ENCODE measurements at places on chromosomes 6 and 20. TPM values are rescaled to one million over a fixed set of nuclear protein-coding genes. Genes with fewer than 3 reads are reported as not detected.
A peak's percentile ranks its signal among the peaks of the same experiment; 100 is the strongest.

The POU3F2 gene
- not detected for polyA plus RNA-seq

The DDO gene
- polyA plus RNA-seq: 9.7 TPM

The FARS2 gene
- 13.4 TPM for polyA plus RNA-seq

The ANKRD66 gene
- polyA plus RNA-seq: not detected

The TXLNB gene
- polyA plus RNA-seq: 32.1 TPM

The DCBLD1 gene
- 2.0 TPM for polyA plus RNA-seq

The HLA-DRA gene
- 32.0 TPM for polyA plus RNA-seq

The PTCRA gene
- not detected for polyA plus RNA-seq

The PHACTR1 gene
- polyA plus RNA-seq: 0.33 TPM

The BPI gene
- polyA plus RNA-seq: not detected

The PRR18 gene
- polyA plus RNA-seq: not detected

The ATXN1 gene
- 9.9 TPM for polyA plus RNA-seq

The POM121L2 gene
- not detected for polyA plus RNA-seq

GRCh38 chr6:101703311-101703710 lies 309.8 kb downstream of the GRIK2 start:
- H3K27ac ChIP-seq: no peak overlapping the region
- no peaks in the 10 kb centered on the region for H3K36me3 ChIP-seq
- DNase-seq: no peak
- no peaks in the 10 kb centered on the region for H3K4me1 ChIP-seq
- H3K27me3 ChIP-seq: no peaks in the 10 kb centered on the region
- H3K4me3 ChIP-seq: no peak overlapping the region

GRCh38 chr20:37295595-37295994 lies 6.1 kb downstream of the MANBAL start:
- H3K4me3 ChIP-seq: no peak overlapping the region
- H3K27ac ChIP-seq: peak overlapping the region; percentile 18
- H3K4me1 ChIP-seq: peaks cover 32% of the 10 kb centered on the region

- H3K27ac ChIP-seq: no peak overlapping the region
- no peaks in the 10 kb centered on the region for H3K27me3 ChIP-seq
- DNase-seq: no peak
- H3K4me3 ChIP-seq: no peak overlapping the region
Observed at GRCh38 chr6:10800810-10801209, 37.5 kb downstream of the MAK start.

DNA sequence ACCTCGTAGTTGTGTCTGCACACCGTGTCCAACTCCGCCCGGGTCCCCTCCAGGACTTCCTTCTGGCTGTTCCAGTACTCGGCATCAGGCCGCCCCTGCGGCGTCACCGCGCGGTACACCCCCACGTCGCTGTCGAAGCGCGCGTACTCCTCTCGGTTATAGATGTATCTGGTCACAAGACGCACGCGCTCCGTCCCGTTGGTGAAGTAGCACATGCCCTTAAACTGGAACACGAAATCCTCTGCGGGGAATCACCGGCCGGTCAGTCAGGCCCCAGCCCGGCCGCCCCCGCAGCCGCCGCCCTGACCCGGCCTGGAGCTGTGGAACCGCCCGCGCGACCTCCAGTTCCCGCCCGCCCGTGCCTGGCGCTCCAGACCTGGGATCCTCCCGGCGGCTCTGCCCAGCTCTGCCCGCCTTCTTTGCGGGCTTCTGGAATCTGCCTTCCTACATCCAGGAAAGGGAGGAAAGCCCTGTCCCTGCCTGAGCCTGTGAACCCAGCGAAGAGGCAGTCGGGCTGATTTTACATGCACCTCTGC lies 1.6 kb downstream of the HLA-DQB1 start:
- no peaks in the 10 kb centered on the region for H3K4me1 ChIP-seq
- DNase-seq: peak; percentile 22
- H3K27me3 ChIP-seq: no peaks in the 10 kb centered on the region
- no peak overlapping the region for H3K4me3 ChIP-seq
- no peaks in the 10 kb centered on the region for H3K36me3 ChIP-seq

DNA sequence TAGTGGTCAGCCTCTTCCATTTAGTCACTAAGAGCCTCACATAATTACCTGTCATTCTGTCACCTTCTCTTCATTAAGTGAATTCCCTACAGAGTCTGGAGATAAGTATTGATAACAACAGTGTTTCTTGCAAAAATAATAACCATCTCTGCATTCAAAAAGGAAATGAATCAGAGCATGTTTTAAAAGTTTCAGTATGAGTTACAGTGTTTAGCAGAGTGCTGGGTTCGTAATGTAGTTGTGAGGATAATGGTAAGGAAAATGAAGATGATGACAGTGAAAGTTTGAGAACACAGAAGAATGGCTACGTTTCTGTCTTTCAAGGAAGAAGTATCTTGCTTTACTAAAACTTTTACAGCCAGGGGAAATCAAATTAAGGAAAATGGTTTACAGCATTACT lies 31.3 kb downstream of the GPRC6A start:
- no peak for DNase-seq
- H3K4me1 ChIP-seq: no peaks in the 10 kb centered on the region
- H3K36me3 ChIP-seq: no peaks in the 10 kb centered on the region
- no peak overlapping the region for H3K4me3 ChIP-seq

- no peak for DNase-seq
- H3K36me3 ChIP-seq: no peaks in the 10 kb centered on the region
- H3K27me3 ChIP-seq: no peaks in the 10 kb centered on the region
- H3K27ac ChIP-seq: no peak overlapping the region
- no peaks in the 10 kb centered on the region for H3K4me1 ChIP-seq
Observed at GRCh38 chr6:169915769-169916550, 164.5 kb downstream of the ERMARD start.

GRCh38 chr20:43913291-43914025 lies 1.2 kb upstream of the TOX2 start:
- H3K27ac ChIP-seq: no peak overlapping the region
- peaks cover 54% of the 10 kb centered on the region for H3K27me3 ChIP-seq
- no peaks in the 10 kb centered on the region for H3K36me3 ChIP-seq
- no peaks in the 10 kb centered on the region for H3K4me1 ChIP-seq
- DNase-seq: no peak
- H3K4me3 ChIP-seq: no peak overlapping the region

DNA sequence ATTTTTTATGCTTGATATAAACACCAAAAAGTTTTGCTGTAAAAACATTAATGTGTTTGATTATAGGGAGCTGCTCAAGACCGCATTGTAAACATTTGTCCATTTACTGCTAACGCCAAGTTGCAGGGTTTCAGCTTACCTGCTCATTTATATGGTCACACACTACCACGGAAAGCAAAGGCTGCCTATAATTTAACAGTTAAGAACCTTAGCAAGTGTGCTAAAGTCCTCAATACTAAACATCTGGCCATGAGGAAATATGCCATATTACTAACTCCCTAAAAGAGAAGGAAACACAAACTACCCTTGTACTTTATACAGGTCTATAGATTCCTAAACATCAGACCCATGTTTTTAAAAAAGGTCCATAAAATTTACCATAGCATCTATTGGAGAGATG lies 129.5 kb downstream of the ASCC3 start:
- no peaks in the 10 kb centered on the region for H3K4me1 ChIP-seq
- no peak for DNase-seq
- no peaks in the 10 kb centered on the region for H3K36me3 ChIP-seq
- H3K27ac ChIP-seq: no peak overlapping the region

DNA sequence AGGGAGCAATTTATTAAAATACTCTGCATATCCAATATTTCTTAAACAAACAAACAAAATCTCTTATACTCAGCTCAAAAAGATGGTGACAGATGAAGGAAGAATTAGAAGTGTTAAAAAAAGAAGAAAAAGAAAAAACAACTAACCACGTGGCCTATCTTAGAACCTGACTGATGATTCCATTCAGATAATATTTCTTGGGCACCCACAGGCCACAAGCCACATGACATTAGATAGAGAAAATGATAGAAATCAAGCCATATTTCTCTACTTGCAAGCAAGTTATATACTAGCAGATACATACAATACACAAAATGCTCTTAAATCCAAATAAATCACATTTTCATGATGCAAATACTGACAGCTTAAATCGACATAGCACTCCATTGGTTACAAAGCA lies 14.5 kb upstream of the RAMACL start:
- H3K4me3 ChIP-seq: no peak overlapping the region
- no peaks in the 10 kb centered on the region for H3K4me1 ChIP-seq
- H3K27me3 ChIP-seq: no peaks in the 10 kb centered on the region
- peaks cover 5% of the 10 kb centered on the region for H3K36me3 ChIP-seq

GRCh38 chr20:24102749-24103333 lies 114.3 kb upstream of the GGTLC1 start:
- no peaks in the 10 kb centered on the region for H3K27me3 ChIP-seq
- H3K36me3 ChIP-seq: no peaks in the 10 kb centered on the region
- H3K4me3 ChIP-seq: no peak overlapping the region
- H3K4me1 ChIP-seq: no peaks in the 10 kb centered on the region

- H3K27ac ChIP-seq: no peak overlapping the region
- no peak overlapping the region for H3K4me3 ChIP-seq
- DNase-seq: no peak
- no peaks in the 10 kb centered on the region for H3K27me3 ChIP-seq
- no peaks in the 10 kb centered on the region for H3K4me1 ChIP-seq
Observed at GRCh38 chr6:158764183-158764849, 54.9 kb downstream of the EZR start.

DNA sequence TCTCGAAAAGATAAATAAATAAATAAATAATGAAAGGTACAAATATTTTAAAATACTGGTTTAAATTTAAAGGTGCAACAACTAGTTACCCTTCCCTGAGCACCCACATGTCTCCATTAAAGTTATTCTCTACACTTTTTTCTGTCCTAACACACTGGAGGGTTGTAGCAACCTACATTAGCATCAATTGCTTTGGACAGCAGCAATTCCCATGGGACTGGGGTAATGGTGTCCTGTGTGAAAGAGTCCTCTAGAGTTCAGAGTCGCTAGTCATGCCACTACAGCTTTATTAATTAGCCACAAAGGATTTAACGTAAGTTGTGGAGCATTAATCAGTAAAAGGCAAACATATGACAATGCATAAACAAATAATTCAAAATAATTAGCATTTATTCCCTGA lies 14.1 kb upstream of the CD24 start:
- no peaks in the 10 kb centered on the region for H3K36me3 ChIP-seq
- no peak overlapping the region for H3K4me3 ChIP-seq
- no peak for DNase-seq
- H3K27ac ChIP-seq: no peak overlapping the region

GRCh38 chr20:47576516-47577033 lies 74.9 kb downstream of the NCOA3 start:
- peak overlapping the region; percentile 45 for H3K4me3 ChIP-seq
- H3K27me3 ChIP-seq: no peaks in the 10 kb centered on the region
- H3K27ac ChIP-seq: peak overlapping the region; percentile 54
- H3K4me1 ChIP-seq: peaks cover 53% of the 10 kb centered on the region

- no peak overlapping the region for H3K4me3 ChIP-seq
- no peaks in the 10 kb centered on the region for H3K4me1 ChIP-seq
- DNase-seq: no peak
- H3K36me3 ChIP-seq: no peaks in the 10 kb centered on the region
Observed at GRCh38 chr6:121055572-121056163, 278.6 kb downstream of the TBC1D32 start.

DNA sequence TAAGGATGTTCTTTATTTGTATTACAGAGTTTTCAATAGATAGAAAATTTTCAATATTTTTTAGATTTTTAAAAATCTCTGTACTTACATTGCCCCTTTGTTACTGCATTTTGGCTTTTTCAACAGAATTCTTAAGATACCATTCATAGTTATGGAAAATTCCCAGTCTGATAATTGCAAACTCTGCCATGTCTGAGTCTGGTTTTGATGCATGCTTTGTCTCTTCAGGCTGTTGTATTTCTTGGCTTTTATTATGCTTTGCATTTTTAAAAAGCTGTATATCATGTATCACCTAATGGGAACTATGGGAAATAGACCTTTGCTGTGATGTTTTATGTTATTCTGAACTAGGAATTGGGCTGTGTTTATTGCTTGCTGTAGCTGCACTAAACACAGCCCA lies 898.9 kb upstream of the ADGRB3 start:
- H3K4me3 ChIP-seq: no peak overlapping the region
- no peaks in the 10 kb centered on the region for H3K36me3 ChIP-seq

GRCh38 chr6:12957321-12958051 lies 240.9 kb downstream of the PHACTR1 start:
- peaks cover 2% of the 10 kb centered on the region for H3K27me3 ChIP-seq
- no peaks in the 10 kb centered on the region for H3K36me3 ChIP-seq
- peak overlapping the region; percentile 65 for H3K27ac ChIP-seq
- peak overlapping the region; percentile 76 for H3K4me3 ChIP-seq
- no peaks in the 10 kb centered on the region for H3K4me1 ChIP-seq
- peak; percentile 66 for DNase-seq

DNA sequence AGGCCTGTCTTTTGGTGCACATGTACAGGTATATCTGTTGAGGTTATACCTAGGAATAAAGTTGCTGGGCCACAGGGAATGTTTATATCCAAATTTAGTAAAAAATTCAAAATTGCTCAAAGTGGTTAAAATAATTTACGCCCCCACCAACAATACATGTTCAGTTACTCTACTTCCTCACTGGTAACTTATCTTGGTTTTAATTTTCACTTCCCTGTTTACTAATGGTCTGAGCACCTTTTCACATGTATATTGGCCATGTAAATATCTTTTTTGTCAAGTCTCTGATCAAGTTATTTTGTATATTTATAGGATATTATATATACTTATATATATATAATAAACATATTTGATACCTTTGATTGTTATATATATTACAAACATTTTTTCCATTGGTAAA lies 9.7 kb downstream of the PDE7B start:
- H3K27ac ChIP-seq: peak overlapping the region; percentile 54
- no peak for DNase-seq
- H3K4me1 ChIP-seq: peaks cover 33% of the 10 kb centered on the region

DNA sequence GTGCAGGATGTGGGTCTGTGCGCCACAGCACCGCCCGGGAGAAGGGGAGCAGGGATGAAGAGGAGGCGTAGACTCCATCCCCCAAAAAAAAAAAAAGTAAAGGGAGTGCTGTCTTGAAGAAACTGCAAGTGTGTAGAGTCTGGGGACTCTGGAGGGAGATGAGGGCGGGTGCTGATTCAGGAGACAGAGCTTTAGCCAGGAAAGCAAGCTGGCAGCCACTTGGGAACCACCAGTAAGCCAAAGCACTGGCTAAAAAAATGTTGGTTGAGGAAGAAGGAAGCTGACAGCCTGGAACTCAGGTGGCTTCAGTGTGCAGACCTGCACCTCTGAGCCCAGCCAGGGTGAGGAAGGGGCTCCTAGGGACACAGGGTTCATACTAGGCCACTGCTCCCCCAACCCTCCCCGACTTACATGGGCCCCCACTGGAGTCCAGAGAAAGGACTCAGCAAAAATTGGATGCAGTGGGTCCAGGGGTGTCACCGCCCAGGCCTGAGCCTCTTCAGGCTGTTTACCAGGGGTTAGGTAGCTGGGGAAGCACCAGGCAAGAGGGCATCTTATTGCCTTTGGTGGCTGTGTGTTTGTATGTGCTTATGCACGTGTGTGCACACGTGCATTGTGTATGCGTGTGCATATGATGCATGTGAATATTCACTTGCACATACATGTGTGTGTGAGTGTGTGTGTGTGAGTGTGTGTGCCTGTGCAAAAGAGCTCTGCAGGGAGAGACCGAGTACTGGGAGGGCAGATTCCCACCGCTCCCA lies 153.5 kb upstream of the MLN start:
- no peaks in the 10 kb centered on the region for H3K36me3 ChIP-seq
- no peak for DNase-seq
- no peaks in the 10 kb centered on the region for H3K4me1 ChIP-seq
- peaks cover 16% of the 10 kb centered on the region for H3K27me3 ChIP-seq
- no peak overlapping the region for H3K4me3 ChIP-seq
